Heart right ventricle (tissue), 16 donors: ENCODE measurements at places on chromosomes 2 and 18.

GRCh38 chr2:127674241-127675209 lies 805 bp downstream of the LIMS2 start:
- no peak for DNase-seq

DNA sequence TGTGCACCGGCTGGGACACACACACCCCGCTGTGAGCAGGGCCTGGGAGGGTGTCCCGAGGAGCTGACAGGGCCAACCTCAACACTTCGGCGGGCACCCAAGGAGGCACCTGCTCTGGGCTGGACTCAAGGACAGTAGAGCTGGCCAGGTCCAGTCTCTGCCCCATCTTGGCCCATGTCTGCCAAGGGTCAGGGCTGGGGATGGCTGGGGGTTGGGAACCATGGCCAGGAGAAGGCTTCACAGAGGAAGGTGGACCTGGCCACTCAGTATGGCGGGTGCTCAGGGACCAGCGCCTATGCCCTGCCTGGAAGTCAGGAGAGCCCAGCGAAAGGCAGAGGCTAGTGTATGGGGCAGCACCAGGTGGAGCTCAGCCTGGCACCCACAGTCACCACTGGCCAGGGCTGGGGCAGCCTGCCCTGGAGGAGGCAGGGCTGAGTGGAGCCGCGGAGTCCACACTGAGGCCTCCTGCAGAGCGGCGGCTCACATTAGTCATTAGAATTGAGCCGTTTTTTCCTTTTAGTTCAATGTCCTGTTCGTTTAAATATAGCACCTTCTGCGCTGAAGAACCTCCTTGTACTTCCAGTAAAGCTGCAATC lies 4.2 kb downstream of the ERFE start:
- DNase-seq: no peak

DNA sequence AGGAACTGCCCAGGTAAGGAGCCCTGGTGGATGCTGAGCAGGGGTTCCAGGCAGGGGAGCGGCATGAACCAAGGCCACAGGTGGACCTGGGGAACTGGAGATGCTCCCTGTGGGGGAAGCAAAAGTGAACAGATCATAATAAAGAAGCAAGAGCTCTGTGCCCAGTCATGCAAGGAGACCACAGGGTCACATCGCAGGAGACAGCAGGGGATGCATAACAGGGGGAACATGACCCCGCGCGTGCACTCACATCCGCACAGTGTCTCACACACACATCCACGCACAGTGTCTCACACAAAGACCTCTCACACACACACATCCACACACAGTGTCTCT lies 473.3 kb upstream of the HS6ST1 start:
- DNase-seq: no peak

DNA sequence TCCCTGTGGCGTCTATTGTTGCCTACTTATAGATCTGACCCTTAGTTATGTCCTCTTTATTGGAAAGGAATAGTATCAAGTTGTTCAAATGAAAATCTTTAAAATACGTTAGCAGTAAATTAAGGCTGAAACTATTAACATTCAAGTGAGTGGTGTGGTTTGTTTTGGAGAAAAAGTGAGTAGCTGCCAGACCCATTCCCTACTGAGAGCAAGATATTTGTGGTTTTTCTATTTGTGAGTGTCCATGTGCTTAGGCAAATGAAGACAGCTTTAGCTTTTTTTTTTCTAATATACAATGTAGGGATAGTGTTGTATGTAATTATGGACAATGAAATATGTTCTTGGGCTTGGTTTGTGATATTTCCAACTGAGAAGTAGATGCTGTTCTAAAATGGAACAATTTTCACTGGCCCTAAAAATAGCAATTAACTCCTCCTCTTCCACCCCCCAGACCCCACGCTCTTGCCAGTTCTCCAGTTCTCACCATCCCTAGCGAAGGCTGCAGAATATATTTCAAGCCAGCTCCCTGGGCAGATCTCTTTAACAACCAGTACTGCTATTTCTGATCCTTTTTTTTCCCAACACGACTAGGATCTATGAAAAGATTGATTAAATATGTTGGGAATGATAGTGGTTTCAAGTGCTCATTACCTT lies 83.1 kb downstream of the CCDC85A start:
- DNase-seq: no peak

DNA sequence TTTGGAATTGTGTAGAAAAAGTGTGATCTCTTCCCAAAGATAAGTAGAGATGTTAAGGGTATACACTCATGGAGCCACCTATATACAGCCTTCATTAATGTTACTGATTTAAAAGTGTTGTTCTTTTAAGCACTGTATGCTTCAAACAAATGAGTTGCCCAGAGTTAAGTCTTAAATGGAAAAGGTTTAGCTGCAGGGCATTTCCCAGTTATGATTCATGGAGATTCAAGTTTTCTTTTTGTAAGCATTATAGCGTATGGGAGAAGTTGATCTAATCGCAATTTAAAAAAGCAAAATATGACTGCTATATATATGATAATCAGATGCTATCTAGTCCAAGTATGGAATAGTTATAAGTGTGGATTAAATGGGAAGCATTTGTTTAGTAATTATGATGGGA lies 4.8 kb downstream of the PDK1 start:
- DNase-seq: no peak

DNA sequence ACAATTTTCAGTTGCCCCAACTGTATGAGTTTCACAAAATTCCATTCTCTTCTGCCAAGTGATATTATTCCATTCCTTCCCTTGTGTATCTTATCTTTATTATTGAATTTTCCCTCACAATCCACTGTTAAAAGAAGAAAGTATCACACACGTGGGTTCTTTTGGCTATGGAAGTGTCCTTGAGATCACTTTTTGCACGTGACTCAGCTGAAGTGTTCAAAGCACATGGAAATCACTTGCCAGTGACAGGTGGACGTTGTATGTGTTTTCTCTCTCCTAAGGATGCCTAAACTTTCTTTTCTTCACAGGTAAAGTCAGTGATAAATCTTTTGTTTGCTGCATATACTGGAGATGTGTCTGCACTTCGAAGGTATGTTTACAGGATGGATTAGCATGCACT lies 60.7 kb downstream of the STAT1 start:
- DNase-seq: no peak

GRCh38 chr2:20531633-20532262 lies 84.9 kb downstream of the RHOB start:
- no peak for DNase-seq

DNA sequence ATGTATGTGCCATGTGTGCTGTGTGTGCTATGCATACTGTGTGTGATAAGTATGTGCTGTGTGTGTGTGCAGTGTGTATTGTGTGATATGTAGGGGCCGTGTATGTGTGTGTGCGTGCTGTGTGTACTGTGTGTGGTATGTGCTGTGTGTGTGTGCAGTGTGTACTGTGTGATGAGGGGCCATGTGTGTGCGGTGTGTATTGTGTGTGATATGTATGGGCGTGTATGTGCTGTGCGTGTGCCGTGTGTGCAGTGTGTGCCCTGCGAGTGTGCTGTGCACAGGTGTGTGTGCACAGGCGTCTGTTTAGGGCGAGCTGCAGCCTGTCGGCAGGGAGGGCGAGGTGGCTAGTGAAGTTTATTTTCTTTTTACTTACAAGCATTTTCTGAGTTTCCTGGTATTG lies 16.1 kb downstream of the SNORC start:
- DNase-seq: no peak

DNA sequence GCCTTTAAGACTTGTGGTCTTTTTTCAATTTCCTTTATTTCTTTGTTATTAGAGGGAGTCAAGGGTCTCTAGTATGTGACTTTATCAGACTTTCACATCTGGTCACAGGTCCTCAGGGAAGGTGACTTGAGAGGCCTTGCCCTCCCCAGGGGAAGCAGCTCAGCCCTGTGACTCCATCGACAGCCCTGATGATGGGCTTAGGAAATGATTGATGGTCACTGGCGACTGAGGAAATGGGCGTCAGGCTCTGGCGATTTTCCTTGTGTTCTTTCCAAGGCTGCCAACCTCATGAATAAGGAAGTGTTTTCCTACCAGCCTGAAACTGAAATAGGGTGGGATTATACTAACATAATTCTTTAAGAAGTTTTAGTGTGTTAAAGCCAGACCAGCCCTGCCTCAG lies 21.1 kb downstream of the SERPINE2 start:
- DNase-seq: no peak

GRCh38 chr18:48826271-48826670 lies 124.5 kb downstream of the SMAD7 start:
- DNase-seq: no peak

- peak; percentile 90 for DNase-seq
Measured at GRCh38 chr2:226791487-226792081, 8.0 kb downstream of the IRS1 start.

- DNase-seq: no peak
Measured at GRCh38 chr2:178069551-178069950, 3.0 kb downstream of the PDE11A start.

DNA sequence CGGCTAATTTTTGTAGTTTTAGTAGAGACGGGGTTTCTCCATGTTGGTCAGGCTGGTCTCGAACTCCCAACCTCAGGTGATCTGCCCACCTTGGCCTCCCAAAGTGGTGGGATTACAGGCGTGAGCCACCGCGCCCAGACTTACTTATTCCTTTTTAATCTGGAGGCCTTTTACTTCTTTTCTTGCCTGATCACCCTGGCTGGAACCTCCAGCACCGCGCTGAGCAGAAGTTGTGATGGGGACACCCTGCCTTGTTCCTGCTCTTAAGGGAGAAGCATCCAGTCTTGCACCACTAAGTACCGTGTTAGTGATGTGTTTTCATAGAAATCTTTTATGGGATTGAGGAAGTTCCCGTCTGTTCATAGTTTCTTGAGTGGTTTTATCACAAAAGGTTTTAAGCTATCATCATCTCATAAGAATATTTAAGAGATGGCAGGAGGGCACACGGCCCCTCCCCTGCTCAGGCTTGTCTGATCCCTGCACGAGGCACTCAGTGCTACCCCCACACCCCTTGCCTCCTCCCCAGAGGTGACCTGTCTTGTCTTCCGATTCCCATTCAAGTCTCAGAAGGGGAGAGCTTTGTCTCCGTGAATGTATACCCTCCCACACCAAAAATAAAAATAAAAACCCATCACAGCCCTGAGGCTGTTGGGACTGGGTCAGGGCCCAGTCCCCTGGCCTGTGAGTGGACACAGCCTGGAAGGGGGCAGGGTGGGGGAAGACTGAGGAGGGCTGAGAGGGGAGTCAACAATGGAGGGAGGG lies 65.3 kb upstream of the SMAD7 start:
- no peak for DNase-seq

DNA sequence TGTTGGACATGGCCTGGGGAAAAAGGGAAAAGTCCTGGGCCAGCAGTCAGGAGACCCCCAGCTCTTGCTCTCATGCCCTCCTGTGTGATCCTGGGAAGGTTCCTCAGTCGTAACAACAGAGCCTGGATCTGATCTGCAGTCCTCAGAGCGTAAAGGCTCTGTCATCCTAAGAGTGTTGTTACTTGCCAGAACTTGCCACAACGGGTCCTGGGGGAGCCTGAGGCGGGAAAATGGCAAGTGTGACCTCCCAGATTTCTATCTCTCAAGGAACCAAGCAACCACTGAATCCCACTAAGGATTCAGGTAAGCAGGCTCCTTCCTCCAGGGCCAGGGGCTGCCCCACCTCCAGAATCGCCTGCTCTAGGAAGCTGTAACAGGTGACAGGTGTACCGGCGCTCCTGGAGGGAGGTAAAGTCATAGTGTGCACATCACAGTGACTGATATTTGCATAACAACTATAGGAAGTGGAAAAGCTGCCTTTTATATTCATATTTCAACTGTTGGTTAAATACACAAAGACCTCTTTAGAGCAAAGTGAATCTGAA lies 18.4 kb downstream of the HS1BP3 start:
- no peak for DNase-seq

- DNase-seq: no peak
Measured at GRCh38 chr2:9909106-9909505, 42.4 kb upstream of the GRHL1 start.

GRCh38 chr2:42721898-42722297 lies 42.0 kb downstream of the OXER1 start:
- no peak for DNase-seq

DNA sequence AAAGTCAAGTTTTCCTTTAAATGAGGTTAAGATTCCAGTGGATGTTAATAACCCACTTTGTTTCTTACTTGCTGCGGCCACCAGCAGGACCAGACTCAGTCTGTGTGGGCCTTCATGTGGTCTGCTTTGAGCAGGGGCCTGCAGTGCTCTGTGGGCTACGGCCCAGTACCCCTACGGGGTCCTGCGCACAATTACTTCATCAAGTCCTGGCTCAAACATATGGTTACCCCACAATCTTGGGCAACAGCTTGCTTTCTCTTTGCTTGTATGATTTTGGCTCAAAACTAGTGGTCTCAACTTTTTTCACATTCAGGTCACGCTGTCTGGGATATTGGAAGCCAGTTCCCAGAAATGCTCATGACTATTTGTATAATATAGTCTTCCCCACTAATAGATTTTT lies 64.2 kb downstream of the PTPN2 start:
- DNase-seq: no peak

DNA sequence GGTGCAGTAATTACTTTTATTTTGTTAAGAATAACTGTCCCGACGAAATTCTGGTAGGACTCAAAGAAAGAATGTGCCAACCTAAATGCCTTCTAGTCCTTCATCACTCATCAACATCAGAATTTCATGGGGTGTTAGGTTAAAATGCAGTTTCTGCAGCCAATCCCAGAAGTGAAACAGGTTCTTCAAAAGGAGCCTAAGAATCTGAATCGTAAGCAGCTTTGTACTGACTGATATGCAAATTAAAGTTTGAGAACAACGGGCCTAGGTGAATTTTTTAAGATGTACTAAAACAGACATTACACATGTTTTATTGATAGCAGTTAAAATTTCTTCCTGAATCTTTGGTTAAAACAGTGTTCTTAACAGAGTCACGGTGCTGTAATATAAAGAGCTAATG lies 140.3 kb upstream of the ZC3H15 start:
- DNase-seq: no peak

GRCh38 chr2:84729224-84729623 lies 151.7 kb downstream of the TRABD2A start:
- DNase-seq: no peak
